ENCODE measurements at places on chromosomes 11 and 22.

- peak; percentile 81 for DNase-seq
Measured at GRCh38 chr11:8810540-8811301, 100.3 kb upstream of the AKIP1 start.

- DNase-seq, result no peak
Measured at GRCh38 chr11:5304046-5304445, 2.3 kb upstream of the OR51B4 start.

DNA sequence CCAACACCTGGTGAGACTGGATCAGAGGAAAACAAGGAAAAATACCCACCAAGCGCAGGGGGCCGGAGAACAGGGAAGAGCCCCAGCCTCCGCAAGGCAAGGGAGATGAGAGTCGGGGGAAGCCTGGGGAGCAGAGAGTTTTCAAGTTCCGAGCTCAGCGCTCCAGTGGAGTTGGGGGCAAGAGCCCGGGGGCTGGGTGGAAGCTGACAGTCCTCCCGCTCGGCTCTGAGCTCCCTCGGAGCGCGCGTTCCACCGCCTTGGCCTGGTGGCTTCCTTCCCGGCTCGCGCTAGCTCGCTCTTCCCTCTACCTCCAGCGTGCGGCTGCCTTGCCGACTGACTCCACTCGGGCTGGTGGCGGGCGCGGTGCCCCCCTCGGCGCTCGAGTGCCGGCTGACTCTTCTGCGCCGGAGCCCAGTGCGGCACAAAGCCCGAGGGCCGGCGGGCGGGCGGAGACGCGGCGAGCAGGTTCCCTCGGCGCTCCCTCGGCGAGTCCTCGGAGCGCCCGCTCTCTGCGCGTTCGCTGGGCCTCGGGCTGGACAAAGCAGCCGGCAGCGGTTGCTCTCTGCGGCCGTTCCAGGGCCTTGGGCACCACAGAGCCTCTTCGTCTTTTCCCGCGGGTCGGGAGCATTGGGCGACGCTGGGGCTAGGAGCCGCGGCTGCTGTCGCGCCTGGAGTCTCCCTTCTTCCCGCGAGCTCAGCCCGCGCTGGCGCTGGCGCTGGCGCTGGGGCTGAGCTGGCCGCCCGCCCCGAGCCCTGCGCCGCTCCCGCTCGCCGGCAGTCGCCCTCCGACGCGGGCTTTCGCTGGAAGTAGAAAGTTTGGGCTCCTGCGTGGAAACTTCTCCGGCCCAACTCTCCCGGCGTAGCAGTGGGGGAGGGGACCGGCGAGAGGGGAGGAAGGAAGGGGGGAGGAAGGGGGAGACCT, 1.0 kb downstream of the PAX6 start:
- DNase-seq, result no peak

DNA sequence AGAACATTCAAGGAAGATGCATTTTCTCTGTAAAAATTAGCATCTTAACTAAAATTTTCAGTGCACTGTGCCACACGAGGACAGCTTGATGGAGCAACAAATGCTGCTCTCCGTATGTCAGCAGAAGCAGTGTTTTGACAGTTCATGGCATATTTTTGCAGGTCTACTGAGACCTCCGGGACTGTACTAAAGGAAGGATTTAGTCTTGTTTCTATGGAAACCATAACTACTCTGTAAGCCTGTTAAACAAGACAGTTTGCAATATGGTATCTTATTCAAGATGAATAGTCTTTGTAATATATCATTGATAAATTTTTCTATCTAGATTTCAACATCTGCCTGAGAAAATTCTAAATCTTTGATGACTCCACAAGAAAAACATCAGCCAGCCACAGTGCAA, 184.0 kb upstream of the GUCY1A2 start:
- DNase-seq, result no peak
